GDM1 (cell line): ENCODE measurements at places on chromosomes 6 and 20.

GRCh38 chr20:59672576-59672975 is 68.2 kb downstream of the PHACTR3 start:
- no peak for DNase-seq

- DNase-seq: no peak
Observed at GRCh38 chr20:12575352-12576095, 433.2 kb upstream of the SPTLC3 start.

DNA sequence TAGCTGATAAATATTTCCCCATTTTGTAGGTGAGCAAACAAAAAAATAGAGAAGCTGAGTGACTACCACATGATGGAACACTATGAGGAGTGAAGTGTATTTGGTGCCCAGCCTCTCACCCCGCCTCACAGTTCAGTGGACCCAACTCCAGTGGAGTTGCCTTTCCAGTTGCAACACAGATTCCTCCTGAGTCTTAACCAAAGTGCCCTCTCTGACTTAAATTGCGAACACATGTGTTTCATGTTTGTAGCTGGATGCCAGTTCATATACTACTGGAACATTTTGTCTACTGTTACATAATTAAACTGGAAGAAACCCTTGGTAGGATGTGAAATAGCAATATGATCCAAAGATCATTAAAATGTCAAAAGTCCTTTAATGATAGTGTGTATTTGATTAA is 448.9 kb downstream of the COL12A1 start:
- no peak for DNase-seq

DNA sequence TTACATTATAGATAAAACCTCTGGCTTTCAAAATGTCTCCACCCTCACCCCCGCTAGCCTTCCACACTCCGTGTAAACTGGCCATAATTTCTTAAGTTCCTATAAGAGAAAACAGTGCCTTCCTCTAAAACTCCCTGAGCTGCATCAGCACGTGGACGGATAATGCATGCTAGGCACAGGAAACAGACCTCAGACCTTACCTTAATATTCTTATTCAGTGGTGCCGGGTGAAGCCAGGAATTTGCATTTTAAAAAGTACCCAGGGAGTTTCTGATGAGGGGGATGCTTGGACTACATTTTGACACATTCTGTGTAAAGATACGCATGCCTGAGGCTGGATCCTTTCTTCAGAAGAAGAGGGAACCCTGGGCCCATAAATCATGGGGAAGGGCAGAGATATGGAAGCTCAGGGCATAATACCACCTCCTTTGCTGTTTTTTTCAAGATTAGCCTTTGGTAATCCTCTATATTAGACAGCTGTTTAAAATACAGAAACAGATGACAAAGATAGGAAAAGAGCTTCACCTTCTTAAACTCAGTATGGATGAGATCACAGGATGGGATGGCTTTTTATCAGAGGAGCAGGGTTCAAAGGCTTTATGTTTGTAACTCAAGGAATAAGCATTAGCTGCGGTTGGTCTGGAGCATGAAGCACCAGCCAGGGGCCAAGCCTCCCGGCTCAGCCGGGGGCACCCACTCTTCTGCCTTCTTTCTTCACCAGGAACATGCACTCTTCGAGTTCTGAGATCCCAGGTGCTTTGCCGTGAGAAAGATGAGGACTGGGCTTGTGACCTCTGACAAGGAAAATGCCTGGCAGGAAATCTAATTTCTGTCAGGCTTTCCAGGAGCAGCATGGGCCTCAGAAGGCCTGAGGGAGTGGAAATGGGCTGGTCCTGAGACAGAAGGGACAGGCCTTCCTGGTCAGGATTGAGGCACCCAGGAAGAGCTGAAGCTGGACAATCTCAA is 218.1 kb upstream of the SOX4 start:
- no peak for DNase-seq

DNA sequence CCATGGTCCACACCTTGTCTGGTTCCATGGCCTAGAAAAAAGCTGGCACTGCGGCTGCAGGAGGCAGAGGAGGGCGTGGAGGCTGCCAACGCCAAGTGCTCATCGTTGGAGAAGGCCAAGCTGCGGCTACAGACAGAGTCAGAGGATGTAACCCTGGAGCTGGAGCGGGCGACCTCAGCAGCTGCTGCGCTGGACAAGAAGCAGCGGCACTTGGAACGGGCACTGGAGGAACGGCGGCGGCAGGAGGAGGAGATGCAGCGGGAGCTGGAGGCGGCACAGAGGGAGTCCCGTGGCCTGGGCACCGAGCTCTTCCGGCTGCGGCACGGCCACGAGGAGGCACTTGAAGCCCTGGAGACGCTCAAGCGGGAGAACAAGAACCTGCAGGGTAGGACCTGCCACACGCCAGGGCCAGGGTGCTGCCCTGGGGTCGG is 43.4 kb downstream of the MYH7B start:
- DNase-seq: no peak

DNA sequence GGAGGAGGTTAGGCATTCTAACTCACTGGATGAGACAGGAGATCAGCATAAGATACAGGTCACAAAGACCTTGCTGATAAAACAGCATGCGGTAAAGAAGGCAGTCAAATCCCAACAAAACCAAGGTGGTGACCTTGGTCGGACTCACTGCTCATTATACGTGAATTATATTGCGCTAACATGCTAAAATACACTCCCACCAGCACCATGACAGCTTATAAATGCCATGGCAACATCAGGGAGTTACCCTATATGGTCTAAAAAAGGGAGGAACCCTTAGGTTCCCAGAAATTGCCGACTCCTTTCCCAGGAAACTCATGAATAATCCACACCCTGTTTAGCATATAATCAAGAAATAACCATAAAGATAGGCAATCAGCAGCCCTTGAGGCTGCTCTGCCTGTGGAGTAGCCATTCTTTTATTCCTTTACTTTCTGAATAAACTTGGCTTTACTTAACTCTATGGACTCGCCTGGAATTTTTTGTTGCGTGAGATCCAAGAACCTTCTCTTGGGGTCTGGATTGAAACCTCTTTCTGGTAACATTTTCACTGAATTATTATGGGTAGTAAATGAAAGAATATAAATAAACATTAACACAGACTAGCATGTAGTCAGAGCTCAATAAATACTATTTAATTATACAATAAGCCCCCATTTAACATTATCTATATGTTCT is 3.0 kb upstream of the LAMA4 start:
- no peak for DNase-seq

DNA sequence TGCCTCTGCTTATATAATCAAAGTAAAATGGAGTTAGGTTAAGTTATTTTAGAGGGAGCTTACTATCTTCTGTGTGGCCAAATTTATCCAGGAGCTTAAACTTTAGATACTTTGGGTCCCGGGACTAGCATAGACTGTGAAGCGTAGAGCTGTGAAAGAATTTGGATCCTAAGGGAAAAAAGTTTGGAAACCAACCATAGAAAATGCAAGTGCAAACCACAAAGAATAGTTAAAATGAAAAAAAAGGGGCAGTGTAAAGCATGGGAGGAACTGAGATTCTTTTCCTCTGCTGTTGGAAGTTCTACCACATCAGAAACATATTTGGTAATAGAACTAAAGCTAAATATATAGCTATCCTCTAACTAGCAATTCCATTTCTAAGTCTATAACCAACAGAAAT is 232.2 kb upstream of the FLRT3 start:
- DNase-seq: no peak

- no peak for DNase-seq
Observed at GRCh38 chr20:49558826-49559225, 9.1 kb downstream of the PTGIS start.

DNA sequence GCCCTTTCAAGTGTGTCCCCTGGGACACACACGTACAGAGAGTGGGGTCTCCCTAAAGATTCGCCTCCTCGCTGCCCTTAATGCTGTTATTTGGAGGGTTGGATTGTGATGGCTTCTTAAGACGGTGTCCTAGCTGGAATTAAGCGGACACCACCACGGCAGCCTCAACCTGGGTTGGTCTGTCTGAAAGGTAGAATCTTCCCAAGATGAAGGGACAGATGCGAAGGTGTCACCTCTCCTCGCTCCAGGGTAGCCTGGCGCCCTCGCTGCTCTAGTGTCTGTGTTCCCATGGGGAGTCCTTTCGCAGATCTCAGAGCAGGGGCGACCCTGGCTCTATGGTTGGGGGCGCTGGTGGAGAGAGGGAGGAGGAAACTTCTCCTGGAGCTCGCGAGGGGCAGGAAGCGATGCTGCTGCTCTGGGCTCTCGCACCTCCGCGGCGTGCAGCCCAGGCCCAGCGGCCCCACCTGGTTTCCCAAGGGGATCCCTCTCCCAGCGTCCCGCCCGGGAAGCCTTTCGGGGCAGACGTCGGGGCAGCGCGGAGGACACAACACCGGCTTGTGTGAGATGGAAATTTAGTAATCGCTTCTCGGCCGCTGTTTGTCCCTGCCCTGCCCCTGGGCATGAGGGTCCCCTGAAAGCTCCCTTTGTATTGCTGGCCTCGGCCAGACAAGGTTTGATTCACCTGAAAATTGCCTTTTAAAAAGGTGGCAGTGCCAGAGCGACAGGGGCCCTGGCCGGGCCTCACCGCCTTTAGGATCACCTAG is 1.7 kb downstream of the RSPO3 start:
- DNase-seq: no peak

- no peak for DNase-seq
Observed at GRCh38 chr6:160999516-160999915, 7.9 kb downstream of the MAP3K4 start.

DNA sequence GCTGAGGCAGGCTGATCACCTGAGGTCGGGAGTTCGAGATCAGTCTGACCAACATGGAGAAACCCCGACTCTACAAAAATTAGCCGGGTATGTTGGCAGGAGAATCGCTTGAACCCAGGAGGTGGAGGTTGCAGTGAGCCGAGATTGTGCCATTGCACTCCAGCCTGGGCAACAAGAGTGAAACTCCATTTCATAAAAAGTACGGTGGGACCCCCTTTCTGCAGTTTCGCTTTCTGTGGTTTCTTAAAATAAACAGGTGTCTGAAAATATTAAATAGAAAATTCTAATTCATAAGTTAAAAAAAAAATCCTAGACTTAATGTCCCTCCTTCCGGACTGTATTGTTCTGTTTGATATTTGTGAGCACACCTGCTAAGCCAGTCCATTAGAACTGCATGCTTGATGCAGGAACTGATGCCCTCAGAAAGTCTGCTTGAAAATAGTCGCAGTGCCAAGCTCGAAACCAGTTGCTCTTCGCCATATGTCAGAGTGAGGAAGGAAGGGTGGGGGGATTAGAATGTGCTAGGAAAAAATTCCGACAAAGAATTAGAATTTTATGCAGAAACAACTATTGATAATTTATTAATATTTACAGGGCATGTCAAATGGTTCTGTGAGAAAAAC is 85.9 kb downstream of the JARID2 start:
- no peak for DNase-seq

DNA sequence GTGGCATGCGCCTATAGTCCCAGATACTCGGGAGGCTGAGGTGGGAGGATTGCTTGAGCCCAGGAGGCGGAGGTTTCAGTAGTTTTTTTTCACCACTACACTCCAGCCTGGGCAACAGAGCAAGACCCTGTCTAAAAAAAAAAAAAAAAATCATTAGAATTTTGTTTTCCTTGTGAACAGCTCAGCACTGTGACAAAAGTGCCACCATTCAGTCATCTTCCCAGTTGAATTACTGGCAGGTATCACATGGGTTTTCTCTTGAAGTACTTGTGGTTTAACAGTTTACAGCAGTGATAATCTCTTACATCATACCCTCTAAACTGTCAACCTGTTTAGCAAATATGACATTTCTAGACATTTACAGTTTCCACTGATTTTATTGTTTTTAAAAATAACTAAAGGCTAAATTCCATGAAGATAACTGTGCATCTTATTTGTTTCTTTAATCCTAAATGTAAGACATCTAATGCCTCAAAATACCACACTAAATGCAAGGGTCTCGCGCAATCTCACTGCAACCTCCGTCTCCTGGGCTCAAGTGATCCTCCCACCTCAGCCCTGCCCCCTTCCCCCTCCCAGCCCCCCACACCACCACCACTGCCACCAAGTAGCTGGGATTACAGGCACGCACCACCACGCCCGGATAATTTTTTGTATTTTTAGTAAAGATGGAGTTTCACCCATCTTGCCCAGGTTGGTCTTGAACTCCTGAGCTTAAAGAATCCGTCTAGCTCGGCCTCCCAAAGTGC is 7.0 kb downstream of the TRPC4AP start:
- DNase-seq: no peak

DNA sequence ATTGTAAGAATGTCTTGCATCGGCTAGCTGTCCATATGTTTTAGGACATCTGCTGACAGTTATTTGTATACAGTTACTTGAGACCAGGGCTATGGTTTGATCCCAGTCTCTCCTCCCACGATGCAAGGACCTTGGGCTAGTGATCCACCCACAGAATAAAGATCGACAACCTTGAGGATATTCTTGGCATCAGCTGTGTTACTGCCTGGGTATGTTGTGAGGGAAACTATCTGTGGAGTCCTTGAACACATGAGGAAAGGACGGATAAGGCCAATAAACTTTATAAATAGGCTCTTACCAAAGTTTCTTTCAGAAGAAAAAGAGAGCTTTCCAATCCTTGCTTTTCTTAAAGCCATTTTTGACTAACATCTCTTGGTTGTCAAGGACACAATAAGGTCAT is 70.8 kb upstream of the HEY2 start:
- DNase-seq: no peak

GRCh38 chr6:71537717-71538116 is 249.1 kb downstream of the OGFRL1 start:
- DNase-seq: no peak

DNA sequence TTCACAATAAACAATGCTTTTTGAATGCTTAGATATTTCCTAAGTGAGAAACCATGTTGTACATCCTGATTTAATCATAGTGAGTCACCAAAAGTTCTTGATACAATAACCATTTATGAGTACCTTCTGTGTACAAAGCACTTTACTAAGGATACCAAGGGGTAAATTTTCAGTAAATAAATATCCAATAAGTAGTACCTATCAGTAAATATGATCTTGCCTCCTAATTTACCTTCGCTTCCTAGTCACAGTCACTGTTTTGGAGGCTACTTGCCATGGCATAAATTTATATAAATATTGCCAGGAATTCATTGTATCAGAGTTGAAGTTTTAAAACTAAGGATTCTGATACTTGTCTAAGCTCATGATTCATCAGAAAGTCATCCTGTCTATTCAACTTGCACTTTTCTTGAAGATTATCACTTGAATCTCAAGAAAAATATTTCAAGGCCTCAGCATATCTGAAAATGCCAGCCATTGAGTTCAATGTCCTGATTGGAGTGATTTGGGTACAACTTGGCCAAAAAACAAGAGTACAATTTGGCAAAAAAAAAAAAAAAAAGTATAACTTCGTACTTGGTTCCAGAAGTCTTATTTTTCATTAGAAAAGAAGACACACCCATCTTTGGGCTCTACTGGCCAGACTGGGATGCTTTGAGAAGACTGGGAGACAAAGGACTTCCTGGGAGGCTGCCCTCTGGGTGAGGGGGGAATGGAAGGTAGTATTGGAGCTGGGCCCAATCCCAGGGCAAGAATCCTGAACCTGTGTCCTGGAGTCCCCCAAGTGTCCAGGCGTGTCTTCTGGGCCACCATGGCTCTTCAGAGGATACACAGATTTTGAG is 32.8 kb downstream of the RAB22A start:
- DNase-seq: no peak

GRCh38 chr20:13042458-13042794 is 33.7 kb downstream of the SPTLC3 start:
- DNase-seq: no peak
